ENCODE measurements at places on chromosomes 5 and 9. TPM values are rescaled to one million over a fixed set of nuclear protein-coding genes. Genes with fewer than 3 reads are reported as not detected.

Gene DNAJB5
- 0.66 TPM for polyA plus RNA-seq

Gene SLCO4C1
- 3.9 TPM for polyA plus RNA-seq

DNA sequence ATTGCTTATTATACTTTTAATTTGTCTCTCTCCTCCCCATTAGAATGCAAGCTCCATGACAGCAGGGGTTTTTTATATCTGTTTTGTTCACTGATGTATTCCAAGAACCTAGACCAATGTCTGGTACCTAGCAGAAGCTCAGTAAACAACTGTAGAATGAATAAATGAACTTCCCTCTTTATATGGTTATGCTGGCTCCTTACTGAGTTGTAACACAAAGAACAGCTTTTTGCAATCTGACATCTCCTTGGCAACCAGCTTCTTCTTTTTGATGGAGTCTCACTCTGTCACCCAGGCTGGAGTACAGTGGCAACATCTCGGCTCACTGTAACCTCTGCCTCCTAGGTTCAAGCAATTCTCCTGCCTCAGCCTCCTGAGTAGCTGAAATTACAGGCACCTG, 13.6 kb downstream of the TRMO start:
- H3K27me3 ChIP-seq: no peaks in the 10 kb centered on the region
- peaks cover 44% of the 10 kb centered on the region for H3K36me3 ChIP-seq
- no peak overlapping the region for H3K4me3 ChIP-seq
- H3K27ac ChIP-seq: peak overlapping the region; percentile 95

DNA sequence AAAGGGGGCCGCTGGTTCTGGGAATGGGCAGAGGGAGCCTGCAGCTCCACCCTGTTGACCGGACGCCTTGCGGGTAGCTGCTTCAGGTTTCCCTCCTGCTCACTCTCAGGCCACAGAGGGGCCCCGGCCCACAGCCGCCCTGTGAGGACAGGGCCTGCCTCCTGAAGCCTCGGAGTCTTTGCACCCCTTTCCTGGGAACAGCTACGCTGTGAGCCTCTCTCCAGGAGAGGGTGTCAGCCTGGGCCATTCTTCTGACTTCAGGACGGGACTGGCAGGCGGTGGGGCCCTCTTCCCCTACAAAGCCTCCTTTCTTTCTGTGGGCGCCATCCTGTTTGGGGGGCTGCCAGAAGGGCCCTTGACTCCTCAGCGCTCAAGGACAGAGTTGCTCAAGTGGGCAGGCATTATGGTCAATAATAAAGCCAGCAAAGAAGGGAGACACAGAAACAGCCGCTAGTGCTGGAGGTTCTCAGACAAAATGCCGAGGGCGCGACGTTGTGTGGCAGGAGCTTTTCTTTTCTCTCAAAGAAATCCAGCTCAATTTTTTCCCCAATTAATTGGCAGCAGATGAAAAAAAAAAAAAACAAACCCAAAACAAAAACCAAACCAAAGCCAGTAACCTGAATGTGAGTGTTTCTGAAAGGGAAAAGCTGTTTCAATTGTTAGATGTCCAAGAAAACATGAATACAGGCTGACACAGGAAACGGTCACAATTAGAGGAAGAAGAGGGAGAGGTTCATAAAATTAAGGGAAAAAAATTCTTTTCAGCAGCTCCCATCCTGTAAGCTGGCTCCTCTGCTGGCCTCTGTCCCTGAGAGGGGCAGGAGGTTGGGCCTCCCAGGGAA, 12.8 kb upstream of the SLC25A51 start:
- no peak overlapping the region for H3K27ac ChIP-seq
- H3K36me3 ChIP-seq: no peaks in the 10 kb centered on the region
- no peak overlapping the region for H3K4me3 ChIP-seq

GRCh38 chr9:108845507-108845906, 10.3 kb downstream of the ACTL7B start:
- no peak for DNase-seq
- H3K4me3 ChIP-seq: no peak overlapping the region
- H3K27me3 ChIP-seq: no peaks in the 10 kb centered on the region
- H3K4me1 ChIP-seq: peaks cover 39% of the 10 kb centered on the region
- no peak overlapping the region for H3K27ac ChIP-seq

DNA sequence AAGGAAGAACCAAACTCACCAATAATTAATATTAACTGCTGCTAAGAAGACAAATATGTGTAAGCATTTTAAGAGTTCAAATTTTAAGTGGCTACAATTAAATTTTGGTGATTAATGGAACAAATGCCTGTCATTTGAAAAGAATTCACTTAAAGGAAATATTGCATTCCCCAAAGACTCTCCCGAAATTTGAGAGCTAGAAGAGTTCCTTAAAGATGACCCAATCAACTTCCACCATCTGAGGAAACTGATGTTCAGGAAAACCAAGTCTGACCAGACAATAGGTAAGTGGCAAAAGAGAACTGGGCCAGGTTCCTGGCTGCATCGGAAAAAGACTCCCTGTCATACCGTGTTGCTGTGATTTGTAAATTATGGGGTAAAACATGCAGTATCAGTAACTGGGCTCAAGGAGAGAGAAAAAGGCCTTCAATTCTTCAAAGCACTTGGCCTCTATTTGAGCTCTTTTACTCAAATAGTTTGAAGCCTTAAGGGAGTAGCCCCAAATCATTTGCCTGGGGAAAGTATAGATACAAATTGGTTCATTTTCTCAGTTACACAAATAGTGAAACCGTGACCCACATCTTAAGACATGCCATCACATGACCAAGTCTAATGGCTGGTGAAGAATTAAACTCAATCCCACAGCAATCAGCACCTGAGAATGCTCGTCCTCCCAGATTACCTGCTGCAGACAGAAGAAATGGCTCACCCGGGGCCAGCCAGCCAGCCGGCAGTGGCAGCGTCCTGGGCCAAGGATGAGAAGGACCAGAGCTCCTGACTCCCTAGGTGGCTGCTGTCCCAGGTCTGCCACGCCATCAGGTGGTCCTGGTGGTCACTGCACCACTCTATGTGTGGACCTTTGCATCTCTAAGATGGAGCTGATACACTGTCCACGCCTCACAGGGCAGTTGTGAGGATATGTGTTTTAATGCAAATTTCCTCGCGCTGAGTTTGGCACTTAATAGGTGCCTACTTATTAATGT, 162.9 kb downstream of the TTLL11 start:
- H3K27me3 ChIP-seq: no peaks in the 10 kb centered on the region
- no peak for DNase-seq
- no peaks in the 10 kb centered on the region for H3K36me3 ChIP-seq
- no peak overlapping the region for H3K4me3 ChIP-seq
- no peak overlapping the region for H3K27ac ChIP-seq

All from CD14-positive monocyte (primary cell).